ENCODE measurements at places on chromosomes 11 and 22.
A peak's percentile ranks its signal among the peaks of the same experiment; 100 is the strongest.

GRCh38 chr11:104522650-104523049, 358.7 kb upstream of the PDGFD start:
- DNase-seq: no peak

GRCh38 chr11:5690216-5690615, 626 bp downstream of the TRIM22 start:
- peak; percentile 34 for DNase-seq

- DNase-seq: no peak
Measured at GRCh38 chr11:37264783-37265182, 666.7 kb upstream of the RAG2 start.

- DNase-seq: no peak
Measured at GRCh38 chr22:28989035-28989464, 72.6 kb downstream of the C22orf31 start.

DNA sequence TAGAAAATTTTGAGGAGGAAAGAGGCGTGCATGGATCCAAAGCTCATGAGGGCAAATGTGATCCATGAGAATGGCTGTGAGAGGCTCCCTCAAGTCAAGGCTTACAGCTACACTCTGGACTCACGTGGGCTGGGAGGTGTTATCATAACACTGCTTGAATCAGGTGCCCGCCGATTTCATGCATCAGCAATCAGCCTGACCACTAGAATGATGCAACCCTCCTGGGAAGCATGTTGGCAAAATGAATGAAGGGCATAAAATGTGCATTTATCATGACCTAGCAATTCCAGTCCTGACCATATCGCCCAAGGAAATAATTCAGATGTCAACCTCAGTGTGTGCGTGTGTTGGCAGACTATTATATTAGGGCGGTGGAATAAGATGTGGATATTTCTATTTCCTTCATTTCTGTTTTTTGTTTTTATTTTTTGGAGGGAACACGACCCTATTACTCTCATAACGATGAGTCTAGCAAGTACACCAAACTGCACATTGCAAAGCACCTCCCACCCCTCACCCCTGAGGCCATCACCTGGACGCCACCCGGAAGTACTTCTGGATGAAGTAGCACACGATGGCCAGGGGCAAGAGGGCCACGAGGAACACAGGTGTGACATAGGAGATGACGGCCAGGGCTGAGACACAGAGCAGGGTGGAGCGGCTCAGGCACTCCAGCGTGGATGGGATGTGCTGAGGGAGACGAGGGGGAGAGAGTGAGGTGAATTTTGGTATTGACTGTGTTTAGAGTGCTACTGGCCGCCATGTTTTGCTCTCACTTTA, 15.7 kb upstream of the KCNJ11 start:
- DNase-seq: no peak

DNA sequence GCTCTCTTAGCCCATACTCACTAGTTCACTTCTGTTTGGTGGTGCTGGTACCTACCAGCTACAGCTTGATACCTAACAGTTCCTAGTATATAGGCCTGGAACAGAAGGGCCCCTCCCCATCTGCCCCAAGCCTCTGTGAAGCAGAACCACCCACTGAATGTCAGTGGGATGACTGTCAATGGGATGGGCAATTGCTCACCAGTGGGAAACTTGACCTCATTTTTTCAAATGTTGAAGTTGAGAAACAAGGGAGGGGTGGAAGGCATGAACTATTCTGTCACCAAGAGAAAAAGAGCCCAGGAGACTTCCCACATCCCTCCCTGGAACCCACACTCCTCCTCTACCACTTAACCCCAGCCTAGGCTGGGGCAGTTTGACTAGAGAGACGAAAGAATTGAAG, at the start of gene NLRP10:
Gene NLRP10, minus strand, starts transcription at position 62 of the 400 bp plus-strand sequence. CDS start 1,952 bp downstream, outside the sequence.
- peak; percentile 70 for DNase-seq

DNA sequence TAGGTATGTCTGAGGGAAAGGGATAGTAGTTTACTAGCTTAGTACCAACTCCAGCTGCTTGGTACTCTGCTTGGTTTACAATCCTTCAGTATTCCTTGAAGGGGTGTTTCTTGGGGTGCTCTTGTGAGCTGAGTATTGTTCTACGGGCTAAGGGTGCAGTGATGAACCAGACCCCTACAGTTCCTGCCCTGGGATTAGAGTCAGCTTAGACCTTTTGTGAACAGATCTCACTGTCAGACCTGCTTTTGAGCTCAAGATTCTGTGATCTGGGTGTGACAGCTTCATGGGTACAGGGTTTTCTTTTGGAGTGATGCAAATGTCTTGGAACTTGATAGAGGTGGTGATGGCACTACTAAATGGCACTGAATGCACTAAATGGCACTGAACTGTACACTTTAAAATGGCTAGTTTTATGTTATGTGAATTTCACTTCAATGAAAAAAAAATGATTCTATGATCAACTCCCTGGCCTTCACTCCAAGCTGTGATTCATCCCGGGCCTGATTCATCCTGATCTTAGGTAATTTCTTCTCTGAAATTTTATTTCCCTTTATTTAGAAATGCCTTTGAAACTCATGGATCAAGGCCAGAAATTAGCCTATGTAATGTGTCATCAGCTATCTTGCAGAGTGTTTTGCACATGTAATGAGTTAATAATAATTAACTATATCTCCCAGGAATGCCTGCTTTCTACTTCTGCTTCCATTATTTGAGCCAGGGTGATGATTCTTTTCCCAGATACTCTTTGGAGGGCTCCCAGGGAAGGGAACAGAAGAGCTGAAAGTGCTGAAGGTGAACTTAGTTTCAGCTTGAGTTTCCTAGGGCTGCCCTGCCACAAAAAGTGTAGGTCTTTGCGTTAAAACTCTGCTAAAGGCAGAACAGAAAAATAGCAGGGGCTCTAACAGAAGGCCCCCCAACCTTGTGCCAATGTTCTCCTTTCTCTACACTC, 87.9 kb downstream of the NCAM1 start:
- DNase-seq: no peak

DNA sequence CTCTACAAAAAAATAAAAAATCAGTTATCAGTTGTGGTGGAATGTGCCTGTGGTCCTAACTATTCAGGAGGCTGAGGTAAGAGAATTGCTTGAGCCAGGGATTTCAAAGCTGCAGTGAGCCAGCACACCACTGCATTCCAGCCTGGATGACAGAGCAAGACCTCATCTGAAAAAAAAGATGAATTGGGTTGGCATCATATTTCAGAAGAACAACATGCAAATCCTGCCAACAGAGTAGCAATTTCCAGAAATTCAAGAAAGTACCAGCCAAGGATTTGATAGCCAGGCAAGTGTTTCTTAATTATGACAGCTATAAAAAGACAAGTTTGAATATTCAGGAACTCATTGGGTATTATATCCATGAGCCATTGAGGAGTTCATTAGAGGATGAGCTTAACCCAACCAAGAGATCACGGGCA, 75.2 kb downstream of the USP47 start:
- DNase-seq: peak; percentile 43

GRCh38 chr22:24501301-24502005, 6.3 kb downstream of the UPB1 start:
- DNase-seq: no peak

DNA sequence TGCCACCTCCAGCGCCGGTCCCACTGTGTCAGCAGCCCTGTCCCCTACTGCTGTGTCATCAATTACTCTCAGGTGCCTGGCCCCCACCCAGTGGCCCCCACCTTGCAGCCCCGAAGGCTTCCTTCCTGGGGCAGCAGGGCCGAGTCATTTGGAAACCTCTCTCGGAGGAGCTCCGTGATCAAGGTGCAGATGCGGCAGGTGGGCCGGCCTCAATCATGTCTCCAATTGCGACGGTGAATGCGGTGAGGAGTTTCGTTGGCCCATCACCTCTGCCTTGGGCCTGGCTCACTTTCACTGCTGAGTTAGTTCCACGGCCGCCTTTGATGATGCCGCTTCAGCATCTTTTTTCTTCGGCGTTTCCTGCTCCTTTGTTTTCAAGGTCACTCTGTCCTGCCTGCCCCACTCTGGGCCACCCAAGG, 11.3 kb upstream of the CXCR5 start:
- no peak for DNase-seq

- peak; percentile 70 for DNase-seq
Measured at GRCh38 chr22:41290262-41291221, 4.6 kb upstream of the RANGAP1 start.

GRCh38 chr11:96306933-96307775, 35.8 kb downstream of the MAML2 start:
- DNase-seq: peak; percentile 95

- DNase-seq: no peak
Measured at GRCh38 chr22:32023251-32023827, 19.7 kb upstream of the SLC5A1 start.

- no peak for DNase-seq
Measured at GRCh38 chr22:39898997-39899396, 1.9 kb upstream of the GRAP2 start.

DNA sequence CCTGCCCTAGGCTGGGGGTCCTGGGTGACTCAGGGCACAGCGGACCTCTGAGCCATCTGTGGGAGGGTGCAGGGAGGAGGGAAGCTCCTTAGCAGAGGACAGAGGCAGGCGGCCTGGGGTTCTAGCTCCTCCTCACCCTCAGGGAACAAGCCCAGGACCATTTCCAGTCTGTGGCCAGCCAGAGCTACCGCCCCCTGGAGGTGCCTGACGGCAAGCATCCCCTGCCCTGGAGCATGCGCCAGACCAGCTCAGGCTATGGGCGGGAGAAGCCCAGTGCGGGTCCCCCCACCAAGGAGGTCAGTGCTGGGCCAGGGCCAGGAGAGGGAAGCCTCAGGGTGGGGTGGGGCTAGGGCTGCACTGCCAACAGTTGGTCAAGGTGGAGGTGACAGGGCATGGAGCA, 26.0 kb upstream of the LRRC10B start:
- no peak for DNase-seq

- DNase-seq: no peak
Measured at GRCh38 chr11:127862406-127862805, 725.0 kb downstream of the ETS1 start.

GRCh38 chr11:21771097-21771496, 421.8 kb upstream of the ANO5 start:
- no peak for DNase-seq

GRCh38 chr11:110327508-110327907, 31.1 kb upstream of the RDX start:
- DNase-seq: no peak

GRCh38 chr11:75677275-75677674, 8.4 kb upstream of the MAP6 start:
- DNase-seq: no peak

DNA sequence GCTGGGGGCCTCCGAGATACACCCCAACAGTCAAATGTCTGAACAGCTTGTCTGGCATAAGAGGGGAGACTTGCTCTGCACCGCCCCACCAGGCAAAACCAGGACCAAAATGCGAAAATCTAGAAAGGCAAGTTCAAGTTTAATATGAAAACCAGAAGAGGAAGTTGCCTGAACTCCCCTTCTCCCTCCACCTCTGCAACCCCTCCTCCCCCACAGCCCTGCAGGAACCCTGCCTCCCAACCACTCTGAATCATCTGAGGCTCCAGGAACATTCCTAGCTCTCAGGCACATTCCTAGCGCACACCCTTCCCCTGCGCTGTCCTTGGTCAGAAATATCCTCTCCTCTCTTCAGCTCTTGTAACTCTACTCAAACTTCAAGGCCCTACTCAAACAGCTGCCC, 36.7 kb downstream of the ISX start:
- no peak for DNase-seq

GRCh38 chr11:73972620-73973449, 9.8 kb downstream of the UCP2 start:
- DNase-seq: no peak

- no peak for DNase-seq
Measured at GRCh38 chr11:129724866-129725265, 90.8 kb upstream of the TMEM45B start.

DNA sequence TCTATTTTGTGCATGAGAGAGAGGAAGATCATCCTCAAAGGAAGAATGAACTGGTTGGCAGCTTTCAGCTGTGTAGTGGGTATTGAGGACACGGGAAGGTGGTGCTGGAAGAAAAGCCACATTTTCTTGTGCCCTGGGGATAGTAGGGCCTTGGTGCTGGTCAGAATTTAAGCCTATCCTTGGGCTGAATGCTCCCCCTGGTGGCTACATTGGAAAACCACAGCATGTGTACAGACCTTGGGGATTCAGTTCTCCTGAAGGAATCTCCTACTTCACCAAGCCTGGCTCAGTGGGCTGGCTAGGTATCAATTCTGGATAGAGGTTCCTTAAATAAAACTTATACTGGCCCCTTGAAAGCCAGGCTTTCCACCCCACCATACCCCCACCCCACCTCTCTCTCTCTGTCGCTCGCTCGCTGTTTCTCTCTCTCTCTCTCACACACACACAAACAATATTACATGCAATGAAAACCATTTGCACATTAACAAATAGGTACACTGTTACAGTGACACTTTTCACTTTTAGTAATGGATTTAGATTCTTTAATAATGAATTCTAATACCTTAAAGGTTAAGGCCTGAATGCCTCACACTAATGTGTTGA, 2.8 kb upstream of the OR51M1 start:
- DNase-seq: no peak

- DNase-seq: no peak
Measured at GRCh38 chr11:86593833-86594232, 78.6 kb downstream of the ME3 start.

DNA sequence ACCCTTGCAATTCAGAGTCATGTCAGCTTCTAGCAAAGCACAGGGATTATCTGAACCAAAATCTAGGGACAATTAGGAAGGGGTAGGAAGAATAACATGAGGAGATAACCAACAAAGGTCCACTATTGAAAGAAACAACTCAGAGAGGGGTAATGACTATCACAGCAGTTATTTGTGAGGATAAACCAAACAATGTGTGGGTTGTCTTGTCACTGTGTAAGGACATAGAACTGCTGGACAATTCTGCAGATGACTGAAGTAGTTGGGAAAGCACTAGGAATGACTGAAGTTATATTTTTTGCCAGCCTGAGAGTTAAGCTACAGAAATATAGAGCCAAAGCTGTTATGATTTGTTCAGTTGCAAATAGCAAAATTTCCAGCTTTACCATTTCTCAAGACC, 858.4 kb upstream of the CCDC90B start:
- no peak for DNase-seq

GRCh38 chr11:46694072-46694471, 6.3 kb downstream of the ARHGAP1 start:
- no peak for DNase-seq

- DNase-seq: no peak
Measured at GRCh38 chr11:78795621-78796261, 221.1 kb upstream of the NARS2 start.

DNA sequence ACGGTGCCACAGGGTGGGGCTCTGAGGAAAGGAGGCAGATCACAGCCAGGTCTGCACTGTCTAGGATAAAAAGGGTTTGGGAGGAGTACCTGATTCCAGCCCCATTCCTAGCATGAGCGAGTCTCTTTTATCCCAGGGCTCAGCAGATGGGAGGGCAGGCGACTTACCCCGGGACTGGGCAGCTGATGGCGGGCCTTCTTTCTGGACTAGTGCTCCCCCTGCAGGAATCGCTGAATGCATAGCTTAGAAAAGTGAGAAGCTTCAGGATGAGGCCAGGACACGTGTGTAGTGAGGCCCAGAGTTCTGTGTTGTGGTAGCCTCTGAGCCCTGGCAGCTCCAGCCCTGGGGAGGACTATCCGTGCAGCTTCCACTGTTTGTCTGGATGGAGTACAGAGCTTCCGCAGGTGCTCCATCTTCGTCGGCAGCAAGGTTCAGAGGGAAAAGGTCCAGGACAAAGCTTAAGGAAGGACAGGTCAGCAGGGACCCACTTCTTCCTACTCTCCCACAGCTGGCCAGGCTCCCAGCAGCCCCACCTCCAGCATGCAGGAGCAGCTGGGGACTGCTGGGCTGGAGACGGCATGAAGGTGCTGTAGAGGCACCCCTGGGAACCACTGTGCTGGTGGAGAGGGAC, 30.4 kb downstream of the COMMD9 start:
- peak; percentile 44 for DNase-seq

GRCh38 chr11:12024254-12024926, 16.0 kb upstream of the DKK3 start:
- no peak for DNase-seq

- DNase-seq: no peak
Measured at GRCh38 chr11:61645179-61645868, 34.9 kb upstream of the DAGLA start.

All from AG09319 (cell line).